Activated B cell treated with CpG ODN at 0.5 μM for 24 hours (primary cell): ENCODE measurements at places on chromosomes 6 and 20.

DNA sequence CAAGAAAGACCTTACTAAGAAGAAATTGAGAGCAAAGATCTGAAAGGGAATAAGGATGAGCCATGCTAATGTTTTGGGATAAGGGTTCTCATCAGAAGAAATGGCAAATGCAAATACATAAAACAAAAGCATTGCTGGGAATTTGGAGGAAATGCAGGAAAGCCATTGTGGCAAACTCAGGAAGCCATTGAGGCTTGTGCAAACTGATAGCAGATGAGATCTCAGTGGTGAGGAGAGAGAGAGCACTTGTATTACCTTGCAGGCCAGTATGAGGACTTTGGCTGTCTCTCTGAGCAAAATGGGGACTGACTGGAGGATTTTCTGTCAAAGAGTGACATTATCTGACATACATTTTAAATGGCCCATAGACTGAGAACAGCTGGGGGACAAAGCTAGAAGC lies 103.0 kb downstream of the ADGRB3 start:
- no peak for DNase-seq

DNA sequence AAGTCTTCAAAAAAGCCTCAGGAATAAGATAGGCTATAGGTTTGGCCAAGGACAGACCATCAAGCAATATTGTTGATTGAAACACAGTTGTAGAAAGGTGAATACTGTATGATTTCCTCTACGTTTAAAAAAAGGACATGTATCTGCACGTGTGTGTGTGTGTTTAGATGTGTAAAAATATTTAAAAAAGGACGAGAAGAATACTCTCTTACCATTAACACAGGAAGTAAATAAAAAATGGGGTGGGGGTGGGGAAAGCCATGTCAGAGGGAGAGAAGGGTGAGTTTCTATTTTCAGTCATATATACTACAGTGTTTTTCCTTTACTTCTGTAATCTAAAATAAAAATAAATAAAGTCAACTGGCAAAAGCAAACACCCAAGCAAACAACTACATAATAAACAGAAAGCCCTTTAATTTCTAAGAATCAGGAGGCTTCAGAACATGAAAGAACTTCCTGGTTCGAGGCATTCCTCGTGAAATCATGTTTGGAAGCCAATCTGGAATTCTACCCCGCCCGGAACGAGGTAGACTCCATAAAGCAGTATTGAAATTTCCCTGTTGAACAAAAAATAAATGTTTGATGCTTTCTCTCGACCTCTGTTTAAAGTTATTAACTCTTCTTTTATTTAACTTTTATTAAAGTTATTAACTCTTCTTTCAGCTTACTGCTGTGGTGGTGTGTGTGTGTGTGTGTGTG lies 158.1 kb upstream of the ZNF217 start:
- DNase-seq = no peak

DNA sequence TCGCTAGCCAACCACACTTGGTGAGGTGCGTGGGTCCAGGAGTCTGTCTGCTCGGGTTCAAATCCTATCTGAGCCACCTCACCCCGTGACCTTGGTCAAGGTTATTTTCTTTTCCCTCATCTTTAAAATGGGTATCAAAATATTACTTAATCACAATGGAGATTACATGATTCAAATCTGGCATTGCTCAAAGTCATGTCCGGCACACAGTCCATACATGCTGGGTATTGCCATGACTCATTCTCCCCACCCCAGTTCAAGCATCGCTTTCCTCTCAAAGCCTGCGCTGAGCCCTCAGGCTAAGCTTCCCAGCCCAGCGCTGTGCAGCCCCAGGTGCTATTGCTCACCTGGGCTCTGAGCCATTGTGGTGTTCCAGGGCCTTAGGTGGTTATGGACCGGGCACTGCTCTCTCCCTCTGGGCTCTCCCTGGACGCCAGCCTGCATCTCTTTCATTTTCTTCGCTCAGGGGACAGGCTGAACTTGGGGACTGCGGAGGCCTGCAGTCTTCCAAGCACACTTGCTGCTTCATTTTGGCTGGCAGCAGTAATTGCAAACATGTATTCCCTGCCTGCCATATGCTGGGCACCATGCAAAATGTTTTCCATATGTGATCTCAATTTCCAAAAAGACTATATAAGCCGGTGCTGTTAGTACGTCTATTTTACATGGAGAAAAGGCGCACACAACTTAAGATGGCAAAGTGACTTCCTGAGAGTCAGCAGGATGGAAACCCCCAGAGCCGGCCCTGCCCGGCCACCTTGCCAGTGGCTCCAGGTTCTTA lies 27.3 kb downstream of the WRNIP1 start:
- no peak for DNase-seq

DNA sequence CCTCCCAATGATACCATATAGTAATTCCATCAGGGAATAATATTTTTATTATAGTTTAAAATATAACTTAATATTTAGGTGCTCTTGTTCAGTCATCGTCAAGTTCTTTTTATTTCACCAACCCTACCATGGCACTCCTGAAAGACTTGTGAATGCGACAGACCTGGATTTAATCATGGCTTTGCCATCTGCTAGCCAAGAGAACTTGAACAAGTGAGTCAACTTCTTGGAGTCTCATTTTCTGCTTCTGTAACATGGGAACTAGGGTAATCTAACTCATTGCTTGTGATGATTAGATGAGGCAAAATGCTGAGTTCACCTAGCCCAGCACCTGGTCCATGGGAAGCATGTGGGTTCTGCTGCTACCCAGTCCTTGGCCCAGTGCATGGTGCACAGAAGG lies 62.9 kb downstream of the ESR1 start:
- DNase-seq = no peak

DNA sequence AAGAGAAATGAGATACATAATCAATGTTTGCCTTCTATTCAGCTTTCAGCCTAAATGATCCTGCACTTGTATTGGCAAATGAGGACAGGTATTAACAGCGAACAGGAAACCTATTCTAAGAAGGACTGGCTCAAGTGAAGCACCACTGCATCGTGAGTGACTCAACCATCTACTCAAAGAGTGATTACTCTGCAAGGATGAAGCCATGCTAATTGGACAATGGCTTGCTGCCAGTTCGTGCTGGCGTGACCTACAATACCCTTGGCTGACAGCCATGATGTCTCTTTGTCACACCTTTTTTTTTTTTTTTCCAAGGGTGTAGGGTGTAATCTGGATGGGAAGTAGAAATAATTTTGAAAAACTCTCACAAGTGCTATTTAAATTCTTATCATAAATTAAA lies 104.9 kb downstream of the GJA10 start:
- no peak for DNase-seq

DNA sequence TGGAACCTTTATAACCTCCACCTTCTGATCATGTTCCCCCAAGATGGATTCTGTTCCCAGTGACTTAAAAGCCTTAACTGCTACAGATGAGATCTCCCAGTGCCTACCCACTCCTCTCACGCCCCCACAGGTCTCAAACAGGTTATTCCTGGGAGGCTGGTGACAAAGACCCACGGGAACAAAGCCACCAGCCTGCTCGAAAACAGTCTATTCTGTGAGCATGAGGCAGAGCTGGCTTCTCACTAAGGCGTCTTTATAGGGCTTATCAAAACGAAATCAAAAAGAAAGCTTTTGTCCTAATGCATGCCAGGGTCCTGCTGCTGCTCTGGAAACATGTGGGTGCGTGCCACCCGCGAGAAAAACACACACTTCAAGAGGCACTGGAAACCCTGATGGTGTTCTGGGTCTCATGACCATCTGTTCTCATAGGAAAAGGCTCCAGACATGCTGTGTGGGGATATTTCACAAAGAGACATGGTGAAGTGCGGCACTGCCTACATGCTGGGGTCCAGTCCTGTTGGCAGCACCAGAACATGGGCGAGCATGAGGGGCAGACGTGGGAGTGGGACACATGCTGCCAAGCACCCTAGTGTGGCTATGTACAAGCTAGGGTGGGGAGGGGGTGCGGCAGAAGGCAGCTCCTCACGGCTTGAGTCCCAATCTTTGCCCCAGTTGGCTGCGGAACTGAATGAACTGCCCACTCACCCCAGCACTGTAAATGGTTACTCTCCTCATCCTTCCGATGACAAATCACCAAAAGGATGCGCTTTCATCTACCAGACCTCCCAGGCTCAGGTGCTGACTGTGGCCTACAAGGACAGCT lies 2.1 kb downstream of the FKBP1A start:
- DNase-seq = no peak

DNA sequence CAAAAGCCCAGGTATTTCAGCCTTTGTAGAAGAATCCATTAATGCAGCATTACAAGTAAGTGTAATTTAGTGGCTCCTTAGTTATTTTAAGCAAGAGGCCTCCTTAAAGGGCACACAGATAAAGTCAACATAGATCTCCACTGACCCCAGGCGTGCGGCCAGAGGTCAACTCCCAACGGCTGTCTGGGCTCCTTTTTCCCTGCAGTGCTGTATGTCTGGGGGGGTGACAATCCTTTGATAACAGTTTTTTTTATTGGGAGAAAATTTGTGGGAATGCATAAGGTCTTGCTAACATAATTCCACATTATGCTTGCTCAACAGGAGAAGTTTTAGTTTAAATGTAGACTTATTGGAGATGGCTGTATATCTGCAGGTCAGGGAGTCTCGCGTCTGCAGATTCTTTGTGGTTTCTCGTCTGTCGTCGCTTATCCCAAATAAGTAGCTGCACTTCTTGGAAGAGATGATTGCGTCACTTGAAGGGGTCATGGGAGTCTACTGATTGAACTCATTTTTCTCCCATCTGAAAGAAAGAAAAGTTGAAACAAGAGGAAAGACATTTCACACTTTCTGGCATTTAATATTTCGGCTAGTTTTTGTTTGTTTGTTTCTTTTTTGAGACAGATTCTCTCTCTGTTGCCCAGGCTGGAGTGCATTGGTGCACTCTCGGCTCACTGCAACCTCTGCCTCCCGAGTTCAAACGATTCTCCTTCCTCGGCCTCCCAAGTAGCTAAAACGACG lies 151.7 kb upstream of the AKAP12 start:
- DNase-seq = no peak

GRCh38 chr6:53573299-53573698 lies 28.4 kb upstream of the GCLC start:
- no peak for DNase-seq

DNA sequence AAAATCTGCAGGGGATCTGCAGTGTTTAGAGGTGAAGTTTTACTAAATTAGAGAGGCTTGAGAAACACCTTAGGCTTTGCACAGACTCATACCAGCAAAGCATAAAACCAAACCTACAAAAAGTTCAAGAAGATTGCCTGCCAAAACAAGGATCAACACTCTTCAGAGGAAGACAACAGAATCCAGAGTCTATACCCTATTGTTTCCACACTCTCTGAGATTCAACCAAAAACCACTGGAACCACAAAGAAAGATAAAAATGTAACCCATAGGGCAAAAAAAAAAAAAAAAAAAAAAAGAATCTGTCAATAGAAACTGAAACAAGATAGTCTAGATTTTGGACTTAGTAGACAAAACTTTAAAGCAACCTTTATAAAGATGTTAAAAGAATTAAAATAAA lies 102.7 kb downstream of the ANKRD60 start:
- DNase-seq = no peak

GRCh38 chr6:49462599-49462926 lies 490 bp downstream of the MMUT start:
- no peak for DNase-seq

DNA sequence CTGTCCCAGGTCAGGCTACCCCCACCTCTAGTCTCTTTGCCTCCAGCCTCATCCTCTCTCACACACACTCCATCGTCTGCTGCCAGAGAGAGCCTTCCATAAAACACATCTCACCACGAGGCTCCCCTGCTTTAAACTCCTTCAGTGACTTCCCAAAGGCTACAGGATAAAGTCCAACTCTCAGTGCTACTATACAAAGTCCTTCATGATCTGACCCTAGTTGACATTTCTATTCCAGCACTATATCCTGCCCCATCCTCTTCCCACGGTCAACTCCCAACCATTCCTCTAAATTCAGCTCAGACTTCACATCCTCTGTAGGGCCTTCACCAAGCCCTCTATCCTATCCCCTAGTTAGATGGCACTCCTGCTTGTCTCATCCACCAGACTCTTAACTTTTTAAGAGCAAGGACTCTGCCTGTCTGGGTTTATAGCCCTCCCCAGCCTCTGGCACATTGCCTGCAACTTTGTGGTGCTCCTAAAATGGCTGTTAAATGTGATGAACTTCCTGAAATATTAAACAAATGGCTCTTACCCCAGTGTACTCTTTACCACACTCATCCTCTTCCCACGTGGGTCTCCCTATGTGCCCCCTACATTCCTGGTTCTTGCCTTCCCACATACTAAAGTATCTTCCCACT lies 36.1 kb downstream of the KIF16B start:
- DNase-seq = no peak

DNA sequence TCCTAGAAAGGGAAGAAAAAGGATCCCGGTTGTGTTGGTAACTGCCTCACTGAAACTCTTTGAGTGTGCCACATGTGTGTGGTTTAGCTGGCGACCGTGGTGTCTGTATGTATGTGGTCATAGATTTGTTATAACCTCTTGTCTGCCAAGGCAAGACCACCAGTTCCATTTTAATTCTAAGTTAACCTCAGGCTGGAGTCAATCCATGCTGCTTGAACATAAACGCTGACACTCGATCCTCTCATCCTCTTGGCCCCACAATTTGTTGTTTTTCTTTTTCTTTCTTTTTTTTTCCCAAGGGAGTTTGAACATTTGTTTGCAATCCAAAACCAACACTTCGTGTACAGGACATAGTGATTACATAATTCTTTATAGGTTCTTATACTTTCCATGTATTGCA lies 318.9 kb upstream of the JAG1 start:
- no peak for DNase-seq

GRCh38 chr6:44558832-44559251 lies 171.3 kb downstream of the CDC5L start:
- no peak for DNase-seq

- DNase-seq = no peak
These were observed 220.4 kb upstream of the ZNF217 start for GRCh38 chr20:53814060-53814459.

DNA sequence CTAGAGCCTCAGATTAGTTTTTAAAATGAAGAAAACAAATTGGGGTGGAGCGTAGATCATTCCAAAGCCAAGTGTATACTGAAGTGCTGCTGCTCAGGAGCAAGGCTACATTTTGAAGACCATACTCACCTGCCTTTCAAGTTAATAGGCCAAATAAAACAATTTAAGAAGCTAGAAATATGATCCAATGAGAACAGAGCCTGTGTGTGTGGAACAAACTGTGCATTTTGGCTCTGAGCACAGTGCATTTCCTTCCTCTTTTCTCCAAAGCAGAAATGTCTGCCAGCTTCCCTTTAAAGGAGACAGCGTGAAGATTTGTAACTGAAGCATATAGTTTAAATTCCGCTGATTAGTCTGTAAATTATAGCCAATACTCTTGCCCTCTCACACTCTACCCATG lies 3.2 kb upstream of the IFNGR1 start:
- DNase-seq = no peak

GRCh38 chr20:11274141-11274594 lies 600.4 kb upstream of the JAG1 start:
- DNase-seq = no peak

- no peak for DNase-seq
These were observed 61.8 kb downstream of the RPP40 start for GRCh38 chr6:4941782-4942672.

- DNase-seq = no peak
These were observed 62.3 kb downstream of the TRMT11 start for GRCh38 chr6:126048635-126049034.

DNA sequence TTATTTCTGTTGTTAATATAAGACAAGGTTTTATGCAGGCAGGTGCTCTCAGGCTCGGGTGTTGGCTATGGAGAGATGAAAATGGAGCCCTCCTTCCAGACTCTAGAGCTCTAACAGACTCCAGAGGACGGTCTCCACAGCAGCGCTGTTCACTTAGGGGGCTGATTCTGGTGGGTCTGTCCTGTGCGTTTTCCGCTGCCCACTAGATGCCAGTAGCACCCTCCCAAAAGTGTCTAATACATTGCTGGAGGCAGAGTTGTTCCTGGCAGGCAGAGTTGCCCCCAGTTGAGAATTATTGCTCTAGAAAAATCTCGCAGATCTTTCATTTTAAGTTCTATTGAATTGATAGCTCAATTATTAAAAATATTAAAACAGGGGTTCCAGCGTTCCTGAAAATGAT lies 109.9 kb downstream of the MAP3K4 start:
- DNase-seq = no peak
